NCI-H187 (cell line): ENCODE measurements at places on chromosomes 16 and 17.

GRCh38 chr17:76918811-76919210, 50.6 kb downstream of the MGAT5B start:
- DNase-seq, result no peak

GRCh38 chr16:27315333-27316037, 1.7 kb downstream of the IL4R start:
- DNase-seq, result no peak

DNA sequence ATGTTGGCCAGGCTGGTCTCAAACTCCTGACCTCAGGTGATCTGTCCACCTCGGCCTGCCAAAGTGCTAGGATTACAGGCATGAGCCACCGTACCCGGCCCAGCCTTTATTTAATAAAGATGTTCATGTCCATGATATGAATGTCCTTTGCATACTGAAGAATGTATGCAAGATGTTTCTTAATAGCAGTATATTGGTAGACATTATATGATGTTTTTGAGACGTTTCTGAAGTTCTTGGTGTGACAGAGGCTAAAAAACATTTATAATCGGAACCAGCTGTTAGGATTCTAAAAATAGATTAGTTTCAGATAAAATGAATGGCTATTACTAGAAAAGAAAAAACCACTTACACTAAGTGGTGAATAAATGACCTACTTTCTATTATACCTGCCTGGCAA, 11.8 kb downstream of the PDZD9 start:
- no peak for DNase-seq

GRCh38 chr17:13194887-13195286, 177.1 kb upstream of the ELAC2 start:
- DNase-seq, result no peak

DNA sequence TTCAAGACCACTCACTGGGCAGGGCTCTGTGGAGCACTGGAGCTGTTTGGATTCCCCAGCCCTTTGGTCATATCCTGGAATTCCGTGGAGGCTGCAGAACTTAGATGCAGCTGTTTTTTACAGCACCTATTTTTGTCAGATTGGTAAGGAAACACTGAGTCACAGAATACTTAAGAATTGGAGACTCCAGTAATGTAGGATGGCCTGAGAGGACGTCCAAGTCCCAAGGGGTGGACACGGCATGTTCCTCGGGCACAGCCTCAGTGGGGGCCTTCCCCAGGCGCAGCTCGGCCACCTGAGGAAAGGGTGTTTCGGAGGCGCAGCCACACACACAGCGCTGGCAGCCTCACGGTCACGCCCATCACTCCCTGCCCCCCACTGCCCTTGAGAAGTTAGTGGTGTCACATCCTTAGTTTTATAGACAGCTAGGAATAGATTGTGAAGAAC, 14.8 kb downstream of the PLD6 start:
- no peak for DNase-seq

- no peak for DNase-seq
Observed at GRCh38 chr16:85307552-85308364, 195.5 kb upstream of the CIBAR2 start.

- DNase-seq, result no peak
Observed at GRCh38 chr16:55138298-55138697, 185.7 kb upstream of the IRX6 start.

DNA sequence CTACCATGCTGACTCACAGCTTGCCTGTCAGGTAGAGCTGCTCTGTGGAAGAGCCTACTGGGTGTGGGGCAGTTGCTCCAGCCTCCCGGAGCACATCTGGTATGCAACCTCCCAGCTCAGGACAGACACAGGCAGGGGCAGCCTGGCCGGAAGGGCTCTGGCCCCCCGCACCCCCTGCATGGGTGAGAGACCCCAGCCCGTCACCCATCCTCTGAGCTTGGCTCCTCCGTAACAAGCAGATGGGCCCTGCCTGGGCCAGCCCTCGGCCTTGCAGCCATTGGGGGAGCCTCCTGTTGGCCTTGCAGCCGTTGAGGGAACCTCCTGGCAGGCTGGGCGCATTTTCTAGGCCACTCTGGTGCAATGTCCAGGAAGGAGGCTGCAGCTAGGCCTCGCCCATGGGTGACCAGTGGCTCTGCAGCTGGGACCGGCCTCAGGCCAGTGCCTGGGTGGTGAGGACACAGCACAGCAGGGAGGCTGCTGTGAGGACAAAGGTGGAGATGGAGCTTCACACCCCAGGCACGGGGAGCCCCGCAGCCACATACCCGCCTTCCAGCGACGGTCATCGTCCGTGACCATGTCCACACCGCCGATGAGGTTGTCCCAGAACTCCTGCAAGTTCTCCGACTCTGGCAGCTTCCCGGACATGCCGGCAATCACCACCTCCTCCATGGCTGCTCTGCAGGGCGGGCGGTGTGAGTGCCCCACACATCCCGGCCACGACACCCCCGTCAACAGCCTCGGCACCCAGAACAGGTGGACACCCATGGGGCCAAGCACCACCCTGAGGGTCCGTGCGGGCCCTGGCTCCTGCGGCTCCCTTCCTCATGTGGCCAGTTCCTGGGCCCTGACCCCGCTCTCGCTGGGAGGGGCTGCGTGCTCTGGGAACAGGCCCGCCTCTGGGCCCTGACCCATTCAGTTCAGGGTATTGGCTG, 2.0 kb downstream of the FASN start:
- no peak for DNase-seq

DNA sequence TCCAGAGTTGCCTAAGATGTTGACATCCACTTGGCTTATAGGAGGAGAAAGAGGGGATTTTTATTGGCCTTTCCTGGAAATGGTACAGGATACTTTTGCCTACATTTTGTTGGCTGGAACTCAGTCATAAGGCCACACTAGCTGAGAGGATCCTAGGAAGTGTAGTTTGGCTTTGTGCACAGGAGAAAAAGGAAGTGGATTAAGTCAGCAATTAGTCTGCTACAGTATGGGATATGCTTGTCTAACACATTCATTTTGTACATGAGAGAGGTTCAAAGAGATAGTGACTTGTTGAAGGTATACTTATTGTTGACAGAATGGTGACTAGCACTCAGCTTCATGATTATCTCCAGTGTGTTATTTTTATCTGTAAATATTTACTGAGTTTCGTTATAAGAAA, 10.3 kb downstream of the UTP18 start:
- no peak for DNase-seq

DNA sequence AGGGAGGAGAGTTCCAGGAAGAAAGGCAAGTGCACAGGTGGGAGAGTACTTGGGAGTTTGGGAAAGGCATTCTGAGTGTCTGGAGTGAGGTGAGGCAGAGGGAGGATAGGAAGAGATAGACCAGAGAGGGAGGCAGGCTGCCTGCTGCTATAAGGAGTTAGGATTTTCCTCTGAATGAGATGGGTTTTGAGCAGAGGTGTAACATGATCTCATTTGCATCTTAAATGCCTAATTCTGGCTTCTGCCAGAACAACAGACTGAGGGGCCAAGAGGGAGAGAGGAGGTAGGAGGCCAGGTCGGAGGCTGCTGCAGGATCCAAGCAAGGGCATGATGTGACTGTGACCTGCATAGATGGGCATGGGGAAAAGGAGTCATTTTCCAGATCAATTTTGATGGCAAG, 31.5 kb upstream of the IRX6 start:
- no peak for DNase-seq

DNA sequence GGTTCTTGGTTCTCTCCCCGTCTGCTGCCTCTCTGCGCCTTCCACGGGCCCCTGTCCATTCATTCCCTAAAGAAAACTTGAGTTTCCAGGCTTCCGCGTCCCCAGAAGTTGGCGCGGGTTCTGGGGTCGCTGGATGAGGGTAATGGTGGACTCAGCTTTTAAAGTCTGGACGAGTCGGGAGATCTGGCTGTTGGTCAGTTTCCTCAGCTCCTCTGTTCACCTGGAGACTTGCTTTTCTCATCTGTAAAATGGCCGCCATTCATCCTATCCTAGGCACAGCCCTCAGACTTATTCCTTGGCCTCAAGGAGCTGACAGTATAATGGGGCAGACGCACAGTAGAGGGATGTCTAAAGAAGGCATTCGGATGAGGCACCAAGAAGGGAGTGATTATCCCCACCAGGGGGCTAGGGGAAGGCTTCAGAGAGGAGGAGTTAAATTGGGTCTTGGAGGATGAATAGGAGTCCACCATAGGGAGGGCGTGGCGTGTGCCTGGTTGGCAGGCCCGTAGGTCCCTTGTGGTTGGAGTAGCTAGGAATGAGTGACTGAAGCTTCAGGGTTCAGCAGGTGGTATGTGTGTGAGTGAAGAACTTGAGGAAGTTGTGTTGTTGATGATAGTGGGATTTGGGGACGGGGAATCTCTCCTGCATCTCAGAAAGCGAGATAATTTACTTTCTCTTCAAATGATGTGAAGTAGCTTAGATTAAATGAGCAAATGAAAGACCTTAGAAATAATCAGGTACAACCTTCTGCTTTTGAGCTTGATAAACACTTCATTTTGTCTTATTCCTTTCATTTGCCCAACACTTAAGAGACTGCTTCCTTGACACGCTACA, 652 bp downstream of the VPS35L start:
- no peak for DNase-seq

DNA sequence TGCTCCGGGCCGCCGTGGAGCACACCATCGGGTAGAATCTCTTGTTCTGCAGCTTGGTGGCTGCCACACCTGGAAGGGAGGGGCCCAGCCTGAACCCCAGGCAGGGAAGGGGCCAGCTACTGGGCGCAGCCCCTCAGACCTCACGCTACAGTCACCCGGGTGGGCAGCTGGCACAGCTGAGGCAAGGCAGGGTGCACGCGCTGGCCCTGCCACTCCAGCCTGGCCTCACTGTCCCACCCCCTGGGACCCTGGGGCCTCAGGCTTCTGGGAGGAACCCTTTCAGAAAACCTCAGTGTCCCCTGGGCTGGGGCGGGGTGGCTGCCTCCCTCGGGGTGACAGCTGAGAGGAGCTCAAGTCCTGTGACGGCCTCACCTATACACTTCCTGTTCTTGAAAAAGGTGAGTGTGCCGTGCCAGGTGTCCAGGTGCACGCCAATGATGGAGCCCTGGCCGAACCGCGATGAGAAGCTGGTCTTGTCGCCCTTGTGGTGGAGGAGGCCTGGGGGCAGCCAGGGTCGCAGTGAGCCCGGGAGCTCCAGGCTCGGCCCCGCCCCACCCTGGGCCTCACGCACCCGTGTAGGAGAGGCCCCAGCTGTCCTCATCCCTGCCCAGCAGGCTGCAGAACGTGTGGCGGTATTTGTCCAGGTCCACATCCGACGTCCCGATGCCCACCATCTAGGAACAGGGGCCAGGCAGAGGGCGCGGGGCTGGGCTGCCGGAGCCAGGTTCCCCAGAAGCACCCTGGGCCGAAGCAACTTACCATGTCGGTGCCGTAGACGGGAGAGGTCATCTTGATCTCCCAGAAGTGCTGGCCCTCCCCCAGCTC, 4.7 kb upstream of the MRPS34 start:
- no peak for DNase-seq

GRCh38 chr16:66091471-66091891, 275.0 kb upstream of the CDH5 start:
- DNase-seq, result no peak
